ENCODE measurements at places on chromosomes 16 and 17. TPM values are rescaled to one million over a fixed set of nuclear protein-coding genes. Genes with fewer than 3 reads are reported as not detected.

PLCG2 gene
- polyA plus RNA-seq = 7.7 TPM

RTN4RL1 gene
- 8.0 TPM for polyA plus RNA-seq

ZNF629 gene
- 26.5 TPM for polyA plus RNA-seq

KCTD19 gene
- 2.2 TPM for polyA plus RNA-seq

VASN gene
- polyA plus RNA-seq = 5.3 TPM

ITGAX gene
- 9.3 TPM for polyA plus RNA-seq

ADGRG3 gene
- 0.22 TPM for polyA plus RNA-seq

CORO6 gene
- polyA plus RNA-seq = 21.4 TPM

FOXL1 gene
- 3.1 TPM for polyA plus RNA-seq

KRT32 gene
- polyA plus RNA-seq = not detected

MTSS2 gene
- polyA plus RNA-seq = 345 TPM

PTRH2 gene
- polyA plus RNA-seq = 27.1 TPM

All from spinal cord (tissue), 10 donors.